ENCODE measurements at places on chromosomes 2 and 18. TPM values are rescaled to one million over a fixed set of nuclear protein-coding genes. Genes with fewer than 3 reads are reported as not detected.

Gene NOSTRIN
- total RNA-seq = 20.8 TPM

Gene AGAP1
- 16.1 TPM for total RNA-seq

Gene AGXT
- not detected for total RNA-seq

Gene KLHL41
- total RNA-seq = 0.88 TPM

Gene XDH
- 0.11 TPM for total RNA-seq

Gene KIAA2012
- total RNA-seq = not detected

Gene SKOR2
- total RNA-seq = not detected

GRCh38 chr2:26945991-26946750 is 24.3 kb upstream of the MAPRE3 start:
- no peak for DNase-seq

GRCh38 chr2:238376884-238377391 is 49.8 kb upstream of the ASB1 start:
- no peak for DNase-seq

DNA sequence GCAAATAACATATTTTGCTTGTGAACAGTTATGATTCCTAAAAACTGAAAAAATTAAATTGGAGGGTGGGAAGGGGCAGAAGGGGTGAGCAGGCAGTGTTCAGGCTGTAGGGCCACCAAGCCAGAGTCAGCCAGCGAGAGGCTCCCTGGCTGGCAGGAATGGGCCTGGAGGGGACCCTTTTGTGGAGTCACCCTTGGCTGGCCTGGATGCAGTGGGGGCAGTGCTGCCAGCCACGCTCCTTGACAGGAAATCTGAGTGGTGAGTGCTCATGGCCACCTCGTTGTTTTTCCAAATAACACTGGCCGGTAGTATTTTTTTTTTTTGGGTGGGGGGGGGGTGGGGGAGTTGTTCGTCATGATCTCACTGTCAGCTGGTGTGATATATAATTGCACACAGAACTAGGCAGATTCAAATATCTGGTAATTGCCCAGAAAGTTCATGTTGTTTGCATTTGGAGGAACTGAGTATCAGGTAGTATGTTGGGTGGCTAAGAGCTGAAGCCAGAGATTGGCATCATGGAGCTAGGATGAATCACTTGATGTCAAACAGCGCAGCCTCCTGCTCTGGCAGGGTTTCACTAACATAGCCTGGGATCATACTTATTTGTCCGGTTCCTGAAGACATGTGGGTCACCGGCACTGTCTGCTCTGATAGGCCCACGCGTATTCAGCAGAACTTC is 160.0 kb downstream of the PTGR3 start:
- no peak for DNase-seq

DNA sequence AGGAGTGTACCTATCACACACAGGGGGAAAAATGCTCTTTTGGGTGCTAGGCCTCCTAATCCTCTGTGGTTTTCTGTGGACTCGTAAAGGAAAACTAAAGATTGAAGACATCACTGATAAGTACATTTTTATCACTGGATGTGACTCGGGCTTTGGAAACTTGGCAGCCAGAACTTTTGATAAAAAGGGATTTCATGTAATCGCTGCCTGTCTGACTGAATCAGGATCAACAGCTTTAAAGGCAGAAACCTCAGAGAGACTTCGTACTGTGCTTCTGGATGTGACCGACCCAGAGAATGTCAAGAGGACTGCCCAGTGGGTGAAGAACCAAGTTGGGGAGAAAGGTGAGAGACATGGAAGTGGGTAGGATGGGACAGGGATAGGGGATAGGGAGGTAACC is 12.2 kb downstream of the DHRS9 start:
- no peak for DNase-seq

- no peak for DNase-seq
Measured at GRCh38 chr18:72155327-72155726, 388.8 kb downstream of the CBLN2 start.

DNA sequence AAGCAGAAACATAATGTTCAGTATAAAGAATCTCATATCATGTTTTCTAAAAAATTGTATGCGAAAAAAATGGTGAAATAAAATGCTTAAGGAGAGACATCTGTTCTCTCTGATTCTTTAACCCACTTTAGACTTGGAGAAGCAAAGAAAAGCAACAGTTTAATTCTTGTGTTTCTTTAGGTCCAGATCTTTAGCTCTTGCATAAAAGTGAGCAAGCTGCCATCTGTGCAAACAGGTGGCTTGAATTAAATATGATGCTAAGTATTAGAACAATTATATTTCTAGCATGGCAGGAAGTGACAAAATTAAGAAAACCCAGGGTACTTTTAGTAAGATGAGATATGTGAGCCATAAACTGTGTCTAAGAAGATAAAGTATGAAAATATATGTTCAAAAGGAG is 1038.3 kb downstream of the DPP10 start:
- no peak for DNase-seq

GRCh38 chr2:206890179-206890578 is 49.1 kb upstream of the CPO start:
- DNase-seq = no peak

- DNase-seq = no peak
Measured at GRCh38 chr18:32770666-32771168, 2.1 kb downstream of the KLHL14 start.

- DNase-seq = no peak
Measured at GRCh38 chr2:20496076-20496872, 49.4 kb downstream of the RHOB start.

- no peak for DNase-seq
Measured at GRCh38 chr2:233818639-233819621, 35.4 kb downstream of the HJURP start.

- no peak for DNase-seq
Measured at GRCh38 chr18:22470248-22471235, 52.8 kb upstream of the CTAGE1 start.

DNA sequence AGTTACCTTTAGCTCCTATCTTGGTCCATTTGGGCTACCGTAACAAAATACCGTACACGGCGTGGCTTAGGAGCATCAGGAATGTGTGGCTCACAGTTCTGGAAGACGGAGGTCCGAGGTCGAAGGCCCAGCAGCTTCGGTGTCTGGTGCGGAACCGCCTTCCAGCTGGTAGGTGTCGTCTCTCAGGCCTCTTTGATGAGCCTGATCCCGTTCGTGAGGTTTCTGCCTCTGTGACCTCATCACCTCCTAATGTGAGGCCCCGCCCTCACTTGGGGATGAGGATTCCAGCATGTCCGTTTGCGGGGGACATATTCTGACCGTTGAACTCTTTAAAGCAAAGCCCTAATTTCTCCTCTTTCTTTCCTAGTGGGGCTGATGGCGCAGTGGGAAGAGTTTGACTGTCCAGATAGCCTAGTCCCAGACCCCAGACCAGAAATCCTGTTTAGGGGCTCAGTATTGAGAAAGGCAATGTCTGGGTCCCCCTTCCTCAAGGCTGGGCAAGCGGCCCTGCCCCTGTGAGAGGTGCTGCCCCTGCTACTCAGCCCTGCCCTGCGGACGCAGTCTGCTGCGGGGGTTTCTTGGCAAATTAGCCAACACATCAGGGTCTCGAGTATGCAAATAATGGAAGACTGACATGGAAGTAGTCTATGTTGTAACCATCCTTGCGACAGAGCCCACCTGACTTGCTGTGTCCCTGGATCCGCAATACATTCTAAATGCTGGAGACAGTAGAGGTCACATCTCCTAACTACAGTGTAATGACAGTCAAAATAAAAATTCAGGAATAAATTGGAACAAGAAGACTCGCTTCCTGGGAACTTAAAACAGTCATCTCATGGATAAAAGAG is 128.0 kb downstream of the ASB1 start:
- DNase-seq = no peak

- no peak for DNase-seq
Measured at GRCh38 chr2:31729442-31730092, 148.8 kb upstream of the SRD5A2 start.

- DNase-seq = no peak
Measured at GRCh38 chr18:11425211-11425610, 184.2 kb upstream of the SLC35G4 start.

DNA sequence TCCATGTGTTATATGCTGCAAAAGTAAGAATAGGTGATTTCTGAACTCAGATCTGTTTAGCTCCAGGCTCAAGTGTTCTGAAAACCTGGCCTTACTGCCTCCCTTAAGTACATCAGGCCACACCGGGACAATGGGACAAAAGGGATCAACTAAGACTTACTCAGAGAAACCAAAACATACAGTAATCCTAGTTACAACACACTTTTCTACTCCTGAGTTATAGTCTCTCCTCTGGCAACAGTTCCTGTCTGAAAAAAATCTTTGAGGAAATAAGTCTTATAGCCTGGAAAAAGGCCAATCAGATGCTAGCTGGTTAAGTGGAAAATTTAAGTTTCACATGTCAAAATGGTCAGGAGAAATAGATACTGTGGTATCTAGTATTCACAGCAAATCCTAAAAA is 5.6 kb downstream of the METTL5 start:
- DNase-seq = no peak

GRCh38 chr18:1846640-1847039 is 724.7 kb downstream of the METTL4 start:
- no peak for DNase-seq

- peak; percentile 46 for DNase-seq
Measured at GRCh38 chr2:233421091-233421816, 67.0 kb downstream of the DGKD start.

GRCh38 chr2:128501700-128502099 is 183.0 kb upstream of the HS6ST1 start:
- peak; percentile 48 for DNase-seq

- DNase-seq = no peak
Measured at GRCh38 chr2:141020346-141020745, 1110.5 kb downstream of the LRP1B start.

DNA sequence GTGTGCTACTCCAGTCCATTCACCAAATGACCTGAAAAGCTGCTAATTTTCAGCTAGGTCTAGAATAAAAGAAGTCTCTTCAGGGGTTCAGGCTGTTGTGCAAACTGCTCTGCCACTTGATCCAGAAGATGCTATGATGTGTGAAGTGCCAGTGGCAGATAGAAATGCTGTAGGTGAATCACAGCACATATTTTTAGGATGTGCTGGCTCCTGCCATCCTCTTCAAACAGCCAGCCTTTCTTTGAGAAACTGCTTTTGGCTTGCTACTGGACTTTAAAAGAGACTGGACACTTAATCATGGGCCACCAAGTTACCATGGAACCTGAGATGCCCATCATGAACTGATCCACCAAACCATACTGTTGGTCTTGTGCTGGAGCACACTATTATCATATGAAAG is 322.1 kb downstream of the EN1 start:
- DNase-seq = no peak

Data from lower leg skin (tissue), 4 donors.